ENCODE measurements at places on chromosomes 16 and 17.

DNA sequence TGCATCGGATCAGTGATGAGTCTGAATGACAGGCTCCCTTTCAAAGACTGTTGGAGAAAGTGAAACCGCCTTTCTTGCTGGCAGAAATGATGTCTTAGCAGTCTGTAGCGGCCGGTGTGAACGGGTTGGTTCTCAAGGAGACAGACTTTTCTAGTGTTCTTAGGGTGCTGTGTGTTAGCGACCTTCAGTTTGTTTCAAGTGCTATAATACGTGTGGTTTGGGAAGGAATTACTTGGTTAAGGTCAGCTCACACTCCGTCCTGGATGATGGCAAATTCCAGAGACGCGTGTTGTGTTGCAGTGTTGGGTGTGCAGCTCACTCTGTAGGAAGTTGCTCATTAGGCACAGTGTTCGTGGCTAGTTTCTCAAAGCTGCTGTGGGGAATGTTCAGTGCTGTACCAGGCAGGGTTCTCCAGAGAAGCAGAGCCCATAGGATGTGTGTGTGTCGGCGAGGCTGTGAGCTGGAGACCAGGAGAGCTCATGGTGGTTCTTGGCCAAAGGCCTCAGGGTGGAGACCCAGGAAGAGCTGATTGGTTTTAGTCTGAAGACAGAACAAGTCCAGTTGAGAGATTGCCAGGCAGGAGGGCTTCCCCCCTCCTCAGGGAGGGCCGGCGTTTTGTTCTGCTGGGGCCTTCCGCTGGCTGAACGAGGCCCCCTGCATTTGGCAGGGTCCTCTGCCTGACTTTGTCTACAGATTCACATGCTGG is 37.6 kb downstream of the ZNF750 start:
- no peak for DNase-seq

- DNase-seq = no peak
These were observed 75.9 kb upstream of the RNU2-1 start for GRCh38 chr17:43309505-43310332.

GRCh38 chr17:10192972-10193371 is 5.4 kb downstream of the GAS7 start:
- no peak for DNase-seq

DNA sequence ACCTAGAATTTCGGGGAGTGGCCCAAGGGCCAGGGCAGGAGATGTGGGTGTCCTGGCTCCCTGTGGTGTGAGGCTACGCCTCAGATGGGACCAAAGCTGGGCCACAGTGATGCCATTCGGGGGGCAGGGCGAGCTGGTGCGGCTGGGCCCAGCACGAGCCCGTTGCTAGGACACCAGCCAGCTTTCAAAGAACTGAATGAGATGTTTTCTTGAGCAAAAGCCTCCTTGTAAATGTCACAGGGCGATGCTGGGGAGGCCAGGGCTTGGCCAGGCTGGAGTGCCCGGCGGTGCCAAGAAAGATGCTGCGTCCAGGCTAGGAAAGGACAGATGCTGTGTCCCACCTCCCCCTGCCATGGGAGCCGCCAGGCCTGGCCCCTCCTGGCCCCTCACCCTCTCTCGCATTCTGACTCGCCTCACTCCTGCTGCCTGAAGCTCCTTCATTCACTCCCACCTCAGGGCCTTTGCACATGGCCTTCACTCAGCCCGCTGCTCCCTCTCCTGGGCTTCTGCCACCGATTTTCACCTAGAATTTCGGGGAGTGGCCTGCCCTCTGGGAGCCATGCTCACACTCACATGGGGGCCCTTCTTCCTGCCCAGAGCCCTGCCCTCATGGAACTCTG is 39.1 kb downstream of the CPNE2 start:
- no peak for DNase-seq

DNA sequence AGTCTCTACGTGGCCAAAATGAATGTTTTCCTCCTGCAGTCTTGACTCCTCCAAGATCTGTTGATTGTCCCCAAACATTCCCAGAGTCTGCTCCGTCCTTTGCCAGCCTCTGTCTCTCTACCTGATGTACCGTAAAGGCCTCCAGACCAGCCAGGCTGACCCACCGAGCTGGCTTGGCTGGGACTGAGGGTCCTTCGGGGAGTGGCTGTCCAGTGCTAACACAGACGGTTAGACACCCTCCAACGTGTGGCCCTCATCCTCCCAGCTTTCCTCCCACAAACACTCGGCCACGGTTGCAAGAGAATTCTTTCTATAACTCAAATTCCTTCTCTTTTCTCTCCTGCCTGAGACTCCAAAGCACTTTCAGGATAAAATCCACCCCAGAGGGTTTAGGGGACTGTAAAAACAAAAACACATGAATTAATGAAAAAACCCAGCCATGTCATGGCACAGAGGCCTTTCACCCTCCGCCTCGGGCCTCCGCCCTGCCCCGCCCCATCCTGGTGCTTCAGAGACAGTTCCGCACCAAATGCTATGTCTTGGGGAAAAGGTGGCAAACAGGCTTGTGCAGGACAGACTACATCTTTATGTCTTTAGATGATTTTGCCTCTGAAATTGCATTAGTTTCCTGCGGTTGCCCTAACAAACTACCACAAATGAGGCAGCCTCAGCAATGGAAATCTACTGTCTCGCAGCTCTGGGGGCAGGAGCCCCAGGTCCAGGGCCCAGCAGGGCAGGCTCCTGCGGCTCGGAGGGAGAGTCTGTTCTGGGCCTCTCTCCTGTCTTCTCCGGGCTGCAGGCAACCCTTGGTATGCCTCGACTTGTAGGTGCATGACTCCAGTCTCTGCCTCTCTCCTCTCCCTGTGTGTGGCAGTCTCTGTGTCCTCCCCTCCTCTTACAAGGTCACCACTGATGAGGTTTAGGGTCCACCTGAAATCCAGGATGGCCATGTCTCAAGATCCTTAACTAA is 72.5 kb upstream of the CBX4 start:
- DNase-seq = peak; percentile 74

DNA sequence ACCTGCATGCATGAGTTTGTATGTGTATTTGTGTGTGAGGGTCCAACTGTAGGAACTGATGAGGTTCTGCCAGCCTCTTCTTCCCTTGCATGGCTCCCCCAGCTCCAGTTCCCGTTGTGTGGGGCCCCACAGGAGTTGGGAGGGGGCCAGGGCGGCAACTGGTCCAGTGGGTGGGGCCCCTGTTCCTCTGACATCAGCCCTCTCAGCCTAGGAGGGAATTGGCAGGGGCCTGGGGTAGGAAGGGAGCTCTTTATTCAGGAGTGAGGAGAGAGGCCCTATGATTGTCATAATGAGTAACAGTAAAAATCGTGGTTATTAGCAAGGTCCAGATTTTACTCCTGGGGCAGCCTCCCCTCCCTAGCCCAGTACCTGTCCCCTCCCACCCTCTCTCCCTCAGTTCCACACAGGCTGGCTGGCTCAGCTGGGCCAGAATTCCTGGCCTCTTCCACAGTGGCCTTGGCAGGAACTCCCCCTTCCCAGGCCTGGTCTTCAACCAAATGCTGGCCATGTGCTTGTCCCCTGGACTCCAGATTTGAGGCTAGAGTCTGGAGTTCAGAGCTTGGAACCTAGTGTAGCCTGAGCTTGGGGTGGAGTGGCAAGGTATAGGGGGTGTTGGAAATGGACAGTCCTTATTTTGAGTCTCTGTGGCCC is 18.9 kb downstream of the RARA start:
- no peak for DNase-seq

DNA sequence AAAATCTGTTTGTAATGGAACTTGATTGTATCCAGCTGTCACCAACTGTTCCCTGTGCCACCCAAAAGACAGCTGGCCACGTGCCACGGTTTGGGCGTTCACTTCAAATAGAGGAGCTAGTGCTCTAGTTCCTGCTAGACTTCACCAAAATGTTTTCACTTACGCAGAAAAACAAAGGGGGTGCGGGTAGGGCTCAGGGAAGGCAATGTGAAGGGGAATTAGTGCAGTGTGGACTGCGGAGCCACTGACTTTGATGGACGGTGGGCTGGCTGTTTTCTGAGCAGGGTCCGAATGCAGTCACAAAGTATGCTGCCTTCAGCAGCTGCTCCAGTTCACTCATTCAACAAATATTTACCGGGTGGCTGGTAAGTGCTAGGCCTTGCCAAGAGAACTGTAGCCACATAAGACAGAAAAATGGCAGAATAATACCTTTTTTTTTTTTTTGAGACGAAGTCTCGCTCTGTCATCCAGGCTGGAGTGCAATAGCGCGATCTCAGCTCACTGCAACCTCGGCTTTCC is 7.6 kb upstream of the CYTH1 start:
- peak; percentile 57 for DNase-seq

DNA sequence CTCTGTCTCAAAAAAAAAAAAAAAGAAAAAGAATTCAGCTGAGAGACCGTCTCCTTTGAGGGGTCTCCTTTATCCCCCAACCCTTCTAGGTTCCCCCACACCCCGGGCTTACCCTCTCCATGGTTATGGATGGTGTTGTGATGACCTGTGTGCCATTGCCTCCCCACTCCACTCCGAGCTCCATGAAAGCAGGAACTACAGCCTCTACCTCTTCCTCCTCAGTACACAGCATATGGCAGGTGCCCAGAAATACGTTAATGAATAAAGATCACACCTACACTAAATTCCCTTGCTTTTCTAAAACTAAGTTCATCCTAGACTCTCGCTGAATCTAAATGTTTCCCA is 17.2 kb downstream of the COPRS start:
- DNase-seq = no peak

DNA sequence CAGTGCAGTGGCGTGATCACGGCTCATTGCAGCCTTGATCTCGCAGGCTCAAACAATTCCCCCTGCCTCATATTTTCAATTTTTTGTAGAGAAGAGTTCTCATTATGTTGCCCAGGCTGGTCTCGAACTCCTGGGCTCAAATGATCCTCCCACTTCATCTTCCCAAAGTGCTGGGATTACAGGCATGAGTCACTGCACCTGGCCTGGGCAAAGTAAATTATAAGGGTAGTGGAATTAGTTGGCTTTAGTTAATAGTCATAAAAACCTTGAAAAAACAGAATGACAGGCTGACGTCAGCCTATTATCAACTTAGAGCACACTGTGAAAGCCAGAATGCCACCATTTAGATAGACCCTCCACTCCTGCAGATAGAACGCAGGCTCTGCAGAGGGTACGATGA is 43.5 kb upstream of the B4GALNT2 start:
- DNase-seq = no peak

DNA sequence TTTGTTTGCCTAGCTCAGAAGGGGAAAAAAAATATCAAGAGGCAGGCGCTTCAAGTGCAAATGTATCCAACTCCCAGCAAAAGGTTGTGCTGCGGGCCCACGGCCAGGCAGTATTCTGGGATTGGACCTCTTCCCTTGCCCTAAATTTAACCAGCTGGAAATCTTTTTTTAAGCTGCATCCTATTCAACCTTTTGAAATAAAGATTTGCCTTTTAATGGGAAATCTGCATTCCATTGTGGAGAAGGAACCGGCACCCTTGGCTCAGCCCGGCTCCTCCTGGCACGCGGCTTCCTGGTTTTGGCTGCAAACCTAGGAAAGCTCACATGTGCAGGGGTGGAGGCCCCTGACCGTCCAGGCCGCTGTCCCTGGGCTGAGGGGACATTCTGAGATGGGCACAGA is 38.8 kb upstream of the ENPP7 start:
- no peak for DNase-seq

GRCh38 chr17:6639014-6639585 is 1.4 kb downstream of the KIAA0753 start:
- no peak for DNase-seq

- DNase-seq = no peak
These were observed 17.4 kb upstream of the INPP5K start for GRCh38 chr17:1533661-1534325.

DNA sequence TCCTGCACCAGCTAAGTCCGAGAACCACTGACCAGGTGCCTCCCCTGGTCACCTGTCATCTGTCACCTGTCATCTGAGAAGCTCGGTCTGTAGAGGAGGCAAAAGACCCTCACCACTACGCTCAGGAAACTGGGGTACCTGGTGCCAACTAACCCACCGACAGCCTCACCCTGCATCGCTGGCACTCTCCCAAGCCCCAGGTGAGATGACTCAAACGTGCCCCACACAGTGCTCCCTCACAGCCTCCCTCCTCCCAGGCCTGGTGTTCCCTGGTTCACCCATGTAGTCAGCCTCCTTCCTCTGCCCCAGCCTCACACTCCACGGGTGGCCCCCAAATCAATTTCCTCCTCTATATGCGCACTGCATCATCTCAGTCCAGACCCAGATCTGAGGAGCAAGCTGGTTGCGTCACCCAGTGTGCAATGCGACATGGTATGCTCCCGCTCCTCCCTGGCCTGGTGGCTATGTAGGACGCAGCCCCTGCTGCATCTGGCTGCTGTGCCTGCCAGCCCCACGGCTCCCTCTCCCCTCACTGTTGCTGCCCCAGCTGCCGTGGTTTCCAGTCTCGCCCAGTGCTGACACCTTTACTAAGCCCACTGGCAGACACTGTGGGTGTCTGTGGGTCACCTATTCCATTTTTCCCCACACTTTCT is 68.3 kb downstream of the GTF3C1 start:
- peak; percentile 70 for DNase-seq

DNA sequence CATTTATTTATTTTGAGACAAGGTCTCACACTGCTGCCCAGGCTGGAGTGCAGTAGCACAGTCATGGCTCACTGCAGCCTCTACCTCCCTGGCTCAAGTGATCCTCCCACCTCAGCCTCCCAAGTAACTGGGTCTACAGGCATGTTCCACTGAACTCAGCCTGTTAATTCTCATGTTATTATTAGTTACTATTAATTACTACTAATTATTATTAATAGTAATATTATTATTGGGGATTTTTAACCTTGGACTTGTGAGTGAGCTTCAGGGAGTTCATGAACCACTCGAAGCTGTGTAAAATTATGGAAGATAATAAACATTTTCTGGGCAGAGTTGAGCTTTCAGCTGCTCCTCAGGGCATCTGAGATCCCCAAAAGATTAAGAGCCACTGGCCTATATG is 4.6 kb upstream of the STAC2 start:
- DNase-seq = no peak

GRCh38 chr17:47959825-47960655 is 2.4 kb upstream of the PRR15L start:
- no peak for DNase-seq

GRCh38 chr17:68437979-68438822 is 19.1 kb downstream of the WIPI1 start:
- DNase-seq = no peak

DNA sequence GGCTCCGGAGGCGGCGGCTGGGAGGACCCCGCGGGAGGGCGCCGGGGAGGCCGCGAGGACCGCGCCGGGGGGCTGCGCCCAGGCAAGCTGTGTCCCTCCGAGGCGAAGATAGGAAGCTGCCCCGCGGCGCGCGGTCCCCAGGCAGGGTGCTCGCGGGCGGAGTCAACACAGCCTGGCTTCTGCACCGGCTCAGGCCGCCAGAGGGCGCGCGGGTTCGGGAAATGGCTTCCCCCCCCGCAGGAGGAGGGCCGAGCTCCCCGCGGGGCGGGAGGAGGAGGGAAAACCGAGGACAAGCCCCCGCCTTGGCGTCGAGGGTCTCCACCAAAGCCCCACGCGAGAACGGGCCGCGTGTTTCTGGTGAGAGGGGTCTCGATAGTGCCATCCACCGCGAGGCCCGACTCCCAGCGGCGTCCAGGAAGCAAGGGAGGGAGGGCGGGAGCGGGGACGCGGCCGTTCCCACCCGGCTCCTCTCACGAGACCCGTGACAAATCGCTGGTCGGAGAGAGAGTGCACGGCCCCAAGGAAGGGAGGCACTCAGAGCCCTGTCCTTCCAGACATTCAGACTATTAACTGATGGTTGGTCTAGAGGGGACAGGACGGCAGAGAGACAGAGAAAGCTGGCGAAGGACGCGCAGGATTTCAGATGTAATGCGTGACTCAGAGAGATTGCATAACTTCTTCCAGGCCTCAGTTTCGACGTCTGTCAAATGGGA is 64.4 kb upstream of the DNAJA2 start:
- DNase-seq = peak; percentile 93

Data from chondrocyte (in vitro differentiated cells).